Activated T-cell treated with anti-CD3 and anti-CD28 coated beads, Interleukin-2, amount 50 U/mL, for 4 hours (primary cell): ENCODE measurements at places on chromosomes 7 and 10. TPM values are rescaled to one million over a fixed set of nuclear protein-coding genes. Genes with fewer than 3 reads are reported as not detected.

- DNase-seq = no peak
Measured at GRCh38 chr10:96608262-96608661, 21.4 kb upstream of the TM9SF3 start.

DNA sequence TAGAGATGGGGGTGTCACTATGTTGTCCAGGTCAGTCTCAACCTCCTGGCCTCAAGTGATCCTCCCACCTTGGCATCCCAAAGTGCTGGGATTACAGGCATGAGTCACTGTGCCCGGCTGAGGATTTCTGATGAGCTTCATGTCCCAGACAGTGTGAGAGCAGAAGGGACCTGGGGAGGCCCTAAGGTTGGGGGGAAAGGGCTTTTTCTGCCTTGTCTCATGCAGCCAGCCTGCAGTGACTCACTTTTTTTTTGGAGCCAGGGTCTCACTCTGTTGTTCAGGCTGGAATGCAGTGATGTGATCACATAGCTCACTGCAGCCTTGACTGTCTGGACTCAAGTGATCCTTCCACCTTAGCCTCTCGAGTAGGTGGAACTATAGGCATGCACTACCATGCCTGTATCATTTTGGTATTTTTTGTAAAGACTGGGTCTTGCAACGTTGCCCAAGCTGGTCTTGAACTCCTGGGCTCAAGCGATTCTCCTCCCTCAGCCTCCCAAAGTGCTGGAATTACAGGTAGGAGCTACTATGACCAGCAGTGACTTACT is 14.6 kb downstream of the COL26A1 start:
- DNase-seq = no peak

- no peak for DNase-seq
Measured at GRCh38 chr7:81883801-81884393, 114.0 kb upstream of the HGF start.

DNA sequence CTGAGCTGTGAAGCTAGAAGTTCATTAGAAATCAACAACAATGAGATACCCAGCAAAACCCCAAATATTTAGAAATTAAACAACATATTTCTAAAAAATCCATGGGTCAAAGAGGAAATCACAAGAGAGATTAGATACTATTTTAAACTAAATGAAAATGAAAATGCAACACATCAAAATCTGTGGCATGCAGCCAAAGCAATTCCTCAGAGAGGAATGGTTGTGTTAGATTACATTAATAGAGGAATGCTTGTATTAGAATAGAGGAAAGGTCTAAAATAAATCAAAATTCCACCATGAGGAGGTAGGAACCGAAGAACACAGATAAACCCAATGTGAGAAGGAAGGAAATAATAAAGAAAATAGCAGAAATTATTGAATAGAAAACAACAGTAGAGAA is 642.1 kb upstream of the GALNT17 start:
- no peak for DNase-seq

- DNase-seq = peak; percentile 48
Measured at GRCh38 chr10:122515588-122516231, 44.8 kb upstream of the DMBT1 start.

DNA sequence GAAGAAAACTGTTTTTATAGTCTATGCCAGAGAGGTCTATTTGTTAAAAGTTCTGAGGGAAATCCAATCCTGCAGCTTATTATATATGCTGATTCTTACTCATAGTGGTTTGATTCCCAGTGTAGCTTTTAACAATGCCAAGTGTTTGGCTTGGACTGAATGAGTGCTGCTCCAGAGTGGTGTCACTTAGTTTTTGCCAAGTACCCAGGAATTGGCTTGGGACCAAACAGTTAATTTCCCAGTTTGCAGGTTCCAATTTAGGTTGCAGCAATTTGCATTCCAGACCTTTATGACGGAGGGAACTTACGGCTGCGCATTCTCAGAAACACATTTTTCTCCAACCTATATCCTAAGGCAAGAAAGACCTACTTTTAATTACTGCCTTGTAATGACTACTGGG is 32.4 kb downstream of the NSUN6 start:
- DNase-seq = no peak

DNA sequence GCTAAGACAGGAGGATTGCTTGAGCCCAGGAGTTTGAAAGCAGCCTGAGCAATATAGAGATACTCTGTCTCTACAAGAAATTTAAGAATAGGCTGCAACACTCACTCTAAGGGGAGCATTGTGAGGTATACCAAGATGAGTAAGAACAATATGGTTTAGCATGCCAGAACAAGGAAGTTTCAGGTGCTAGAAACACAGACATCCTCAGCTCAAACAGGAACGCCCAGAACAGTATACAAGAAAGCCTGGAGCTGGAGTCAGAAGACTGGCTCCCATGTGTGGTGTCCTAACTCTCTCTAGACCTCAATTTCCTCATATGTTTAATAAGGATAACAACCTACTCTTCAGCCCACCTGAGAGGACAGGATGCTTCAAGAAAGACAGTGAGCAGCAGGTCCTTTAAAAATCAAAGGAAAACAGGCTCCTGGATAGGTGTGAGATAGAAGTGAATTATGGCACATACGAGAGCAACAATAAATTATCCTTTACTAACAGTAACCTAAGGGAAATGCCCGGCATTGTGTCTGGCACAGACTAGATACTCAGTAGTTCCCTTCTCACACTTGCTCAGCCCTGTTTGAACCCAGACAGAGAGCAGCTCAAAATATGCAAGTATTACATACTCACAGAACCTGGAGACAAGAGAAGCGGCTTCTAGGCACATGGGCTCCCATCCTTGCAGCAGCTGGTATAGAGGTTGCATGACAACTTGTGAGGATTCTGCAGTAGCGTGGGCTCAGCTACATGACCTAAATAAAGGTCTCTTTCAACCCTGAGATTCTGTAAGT is 45.4 kb downstream of the KAT6B start:
- no peak for DNase-seq

DNA sequence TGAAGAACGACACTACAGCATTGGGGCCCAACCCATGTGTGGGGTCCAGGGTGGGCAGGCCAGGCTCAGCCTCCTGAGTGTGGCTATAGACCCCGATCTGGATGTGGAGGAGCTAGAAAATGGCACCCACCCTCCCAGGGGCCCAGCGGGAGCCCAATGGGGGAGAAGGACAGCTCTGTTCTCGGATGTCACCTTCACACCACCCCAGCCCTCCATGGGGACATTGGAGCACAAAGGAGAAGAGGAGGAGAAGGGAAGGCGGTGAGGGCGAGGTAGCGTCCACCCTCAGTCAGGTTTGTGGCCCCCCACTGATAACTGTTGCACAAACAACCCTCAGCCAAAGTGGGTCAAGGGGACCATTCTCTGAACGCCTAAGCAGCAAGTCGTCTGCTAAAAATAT is 509.3 kb downstream of the GRID1 start:
- no peak for DNase-seq

DNA sequence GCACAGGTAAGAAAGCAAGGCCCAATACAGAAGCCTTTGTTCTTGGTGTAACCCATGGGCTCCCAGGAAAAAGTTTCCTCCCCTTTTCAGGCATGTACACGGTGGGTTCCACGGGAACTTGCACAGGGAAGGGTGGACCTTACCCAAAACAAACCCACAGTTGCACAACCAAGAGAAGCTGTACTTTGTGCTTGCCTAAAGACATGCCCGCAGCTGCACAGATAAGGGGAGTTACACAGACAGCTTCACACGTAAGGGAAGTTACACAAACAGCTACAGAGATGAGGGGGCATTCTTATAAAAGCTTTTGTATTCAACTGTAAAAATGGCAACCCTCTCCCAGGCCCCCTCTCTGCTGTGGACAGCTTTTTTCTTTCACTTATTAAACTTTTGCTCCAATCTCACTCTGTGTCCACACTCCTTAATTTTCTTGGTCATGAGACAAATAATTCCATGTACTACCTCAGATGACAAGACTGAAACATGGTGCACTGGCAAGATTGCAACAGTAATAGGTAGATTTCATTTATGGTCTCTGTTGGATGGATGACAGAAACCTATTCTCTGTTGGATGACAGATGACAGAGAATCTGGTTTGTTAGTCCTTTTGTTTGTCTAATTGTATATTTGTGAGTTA is 72.9 kb downstream of the ATE1 start:
- no peak for DNase-seq

DNA sequence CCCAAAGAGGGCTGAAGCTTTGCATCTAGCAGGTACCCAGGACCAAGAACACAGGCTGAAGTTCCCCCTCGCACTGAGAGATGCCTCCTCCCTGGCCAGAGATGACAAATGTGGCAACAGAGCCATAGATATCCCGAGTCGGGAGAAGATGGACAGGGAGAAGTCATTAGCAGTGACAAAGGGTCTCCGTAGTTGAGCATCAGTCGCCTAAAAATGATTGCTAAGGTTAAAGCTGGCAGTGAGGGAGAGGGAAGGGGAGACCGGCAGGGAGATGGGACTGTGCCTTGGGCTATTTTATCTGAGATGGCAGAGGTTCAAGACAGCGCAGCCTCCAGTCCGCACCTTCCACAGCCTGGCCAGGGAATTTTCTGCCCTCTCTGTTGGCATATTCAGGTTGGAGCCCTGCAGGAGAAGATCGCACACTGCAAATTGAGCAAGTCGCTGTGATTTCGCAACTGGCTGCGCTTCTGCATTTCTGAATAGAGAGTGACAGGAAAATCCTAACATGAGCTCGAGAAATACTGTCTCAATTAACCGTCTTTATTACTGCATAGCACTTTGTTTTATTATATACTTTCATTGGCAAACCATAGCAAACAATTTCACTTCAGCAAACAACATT is 238.9 kb upstream of the GPR26 start:
- no peak for DNase-seq

GRCh38 chr7:91468256-91468655 is 204.0 kb downstream of the FZD1 start:
- DNase-seq = no peak

The ZNF804B gene
- not detected for total RNA-seq

- no peak for DNase-seq
Measured at GRCh38 chr10:81309041-81309552, 565.9 kb upstream of the NRG3 start.
